Left cardiac atrium (tissue), 4 donors: ENCODE measurements at places on chromosomes 5 and 9. TPM values are rescaled to one million over a fixed set of nuclear protein-coding genes. Genes with fewer than 3 reads are reported as not detected.

DNA sequence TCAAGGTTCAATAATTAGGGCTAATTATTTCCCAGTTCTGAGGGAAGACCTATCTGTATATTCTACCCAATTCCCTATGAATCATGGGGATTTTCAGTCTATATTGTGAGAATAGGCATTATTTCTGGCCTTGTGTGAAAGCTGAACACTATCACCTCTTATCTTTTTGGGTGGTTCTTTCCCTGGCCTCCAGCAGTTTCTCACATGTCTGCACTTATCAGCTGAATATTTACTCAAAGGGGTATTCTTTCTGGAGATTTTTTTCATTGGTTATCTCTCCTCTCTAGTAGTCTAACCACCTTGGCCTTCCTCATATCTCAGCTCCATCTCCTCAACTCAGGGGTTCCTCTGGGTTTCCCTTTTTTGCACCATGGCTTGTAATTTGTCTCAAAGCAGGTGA is 64.9 kb upstream of the LIFR start:
- DNase-seq: no peak

DNA sequence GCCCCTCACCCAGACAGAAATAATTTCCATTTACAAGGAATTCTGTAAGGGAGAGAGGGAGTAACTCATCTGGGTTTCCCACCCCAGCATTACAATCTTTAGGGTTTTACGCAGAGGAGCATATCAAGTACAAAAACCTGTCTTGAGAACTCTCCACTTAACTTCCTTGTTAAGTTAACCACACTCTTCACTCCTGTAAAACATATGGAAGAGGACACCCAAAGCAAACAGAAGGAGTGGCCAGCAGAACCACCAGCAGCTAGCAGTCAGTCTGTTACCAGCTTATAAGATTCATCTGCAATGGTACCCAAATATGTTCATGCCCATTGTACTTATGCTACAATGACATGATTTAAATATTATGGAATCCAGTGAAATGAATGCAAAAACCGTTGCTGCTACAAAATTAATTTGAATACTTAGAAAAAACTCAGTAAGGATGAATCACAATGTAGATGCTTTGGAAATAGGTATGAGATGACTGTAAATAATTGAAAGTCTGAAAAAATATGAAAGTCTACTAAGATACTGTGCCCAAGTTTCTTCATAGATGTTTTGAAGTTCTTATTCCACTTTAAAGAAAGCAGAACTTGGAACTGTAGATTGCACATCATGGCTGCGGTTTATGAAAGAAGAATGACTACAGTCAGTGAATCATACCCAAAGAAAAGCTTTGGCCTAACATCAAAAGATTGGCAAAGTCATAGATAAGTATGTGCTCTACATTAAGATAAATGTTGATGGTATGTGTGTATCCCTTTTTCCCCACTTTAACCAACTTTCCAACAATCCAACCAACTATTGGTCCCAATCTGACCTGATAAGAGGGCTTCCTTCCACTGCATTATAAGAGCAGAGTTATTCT is 233.6 kb downstream of the ACTL7B start:
- no peak for DNase-seq

GRCh38 chr5:138024117-138024516 is 8.8 kb downstream of the FAM13B start:
- DNase-seq: no peak

Gene SLC36A2
- 0.29 TPM for total RNA-seq

Gene FBP2
- 0.62 TPM for total RNA-seq

Gene THBS4
- 9.2 TPM for total RNA-seq
